ENCODE measurements at places on chromosomes 3 and 15.

GRCh38 chr3:188421151-188421821, 267.3 kb downstream of the LPP start:
- no peak for DNase-seq

DNA sequence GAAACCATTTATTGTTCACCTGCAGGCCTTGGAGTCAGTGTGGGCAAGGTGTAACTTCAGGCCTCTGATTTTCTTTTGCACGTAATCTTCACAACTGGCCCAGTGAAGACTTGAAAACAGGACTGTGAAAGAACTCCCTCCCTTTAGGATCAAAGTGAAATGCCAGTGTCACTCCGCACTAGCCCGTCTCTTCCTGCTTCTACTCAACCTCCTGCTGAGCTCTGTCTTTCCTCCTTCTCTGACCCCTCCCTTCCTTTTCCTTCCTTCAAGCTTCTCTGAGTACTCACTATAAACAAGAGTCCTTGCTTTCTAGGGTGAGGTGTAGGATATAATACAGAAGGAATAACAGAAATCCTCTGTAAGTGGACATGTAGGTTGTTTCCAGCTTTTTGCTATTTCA, 28.5 kb downstream of the TMEM41A start:
- no peak for DNase-seq

DNA sequence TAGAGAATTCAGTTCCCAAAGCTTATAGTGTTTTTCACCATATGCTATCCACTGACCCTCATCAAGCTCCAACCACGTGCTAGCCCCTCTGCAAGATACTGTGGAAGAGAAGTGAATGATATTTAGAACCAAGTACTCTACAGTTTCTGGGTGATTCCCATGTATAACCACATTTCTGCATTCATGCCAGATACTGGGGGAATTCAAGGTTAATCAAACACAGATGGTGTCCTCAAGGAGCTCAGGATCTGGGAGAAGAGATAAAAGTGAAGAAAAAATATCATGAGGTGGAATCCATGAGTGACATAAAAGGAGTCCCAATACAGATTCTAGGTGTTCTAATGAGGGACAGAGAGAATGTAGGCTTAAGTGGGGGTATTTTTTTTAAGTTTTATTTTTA, 195.8 kb downstream of the FHIT start:
- no peak for DNase-seq

DNA sequence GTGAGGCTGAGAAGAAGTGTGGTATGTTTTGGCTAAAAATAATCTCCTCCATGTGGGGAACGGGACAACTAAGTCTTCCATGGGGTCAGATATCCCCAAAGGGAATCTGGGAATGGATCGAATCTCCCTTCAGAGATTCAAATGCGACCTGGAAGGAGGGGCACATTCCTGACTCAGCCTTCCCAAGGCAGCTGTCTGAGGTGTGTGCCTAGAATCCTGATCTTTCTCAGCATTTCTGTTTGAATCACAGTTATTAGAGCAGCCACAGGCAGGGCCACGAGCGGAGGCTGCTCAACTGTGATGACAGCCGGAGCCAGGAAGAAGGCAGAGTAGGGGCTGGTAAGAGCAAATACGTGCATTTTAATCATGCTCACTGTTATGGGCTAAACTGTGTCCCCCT, 135.1 kb downstream of the ADAMTS17 start:
- DNase-seq: no peak

All from femur (tissue), 1 donor.